Iris pigment epithelial cell (primary cell): ENCODE measurements at places on chromosomes 2 and 18.

DNA sequence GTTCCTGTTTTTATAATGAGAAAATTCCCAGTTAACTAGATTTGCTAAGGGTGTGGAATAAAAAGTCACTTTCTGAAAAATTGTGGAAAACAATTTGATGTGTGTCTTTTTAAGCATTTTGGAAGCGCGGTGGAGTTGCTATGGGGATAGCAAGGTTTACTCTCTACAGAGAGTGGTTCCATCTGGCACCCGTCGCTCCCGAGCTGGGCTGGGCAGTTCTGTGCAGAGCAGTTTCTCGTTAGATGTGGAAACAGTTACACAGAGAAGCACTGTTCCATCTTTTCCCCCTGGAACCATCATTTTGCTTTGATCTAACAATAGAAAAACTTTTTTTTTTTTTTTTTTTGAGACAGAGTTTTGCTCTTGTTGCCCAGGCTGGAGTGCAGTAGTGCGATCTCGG lies 17.4 kb downstream of the LDLRAD4 start:
- no peak for DNase-seq

DNA sequence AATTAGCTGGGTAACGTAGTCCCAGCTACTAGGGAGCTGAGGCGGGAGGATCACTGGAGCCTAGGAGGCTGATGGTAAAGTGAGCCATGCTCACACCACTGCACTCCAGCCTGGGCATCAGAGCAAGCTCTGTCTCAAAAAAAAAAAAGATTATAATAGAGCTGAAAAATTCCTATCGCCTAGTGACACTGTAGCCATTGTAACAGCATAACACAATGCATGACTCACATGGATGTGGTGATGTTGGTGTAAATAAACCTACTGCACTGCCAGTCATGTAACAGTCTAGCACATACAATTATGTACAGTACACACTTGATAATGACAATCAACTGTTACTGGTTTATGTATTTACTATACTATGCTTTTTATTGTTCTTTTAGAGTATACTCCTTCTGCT lies 39.6 kb downstream of the MGAT4A start:
- DNase-seq, result peak; percentile 2

DNA sequence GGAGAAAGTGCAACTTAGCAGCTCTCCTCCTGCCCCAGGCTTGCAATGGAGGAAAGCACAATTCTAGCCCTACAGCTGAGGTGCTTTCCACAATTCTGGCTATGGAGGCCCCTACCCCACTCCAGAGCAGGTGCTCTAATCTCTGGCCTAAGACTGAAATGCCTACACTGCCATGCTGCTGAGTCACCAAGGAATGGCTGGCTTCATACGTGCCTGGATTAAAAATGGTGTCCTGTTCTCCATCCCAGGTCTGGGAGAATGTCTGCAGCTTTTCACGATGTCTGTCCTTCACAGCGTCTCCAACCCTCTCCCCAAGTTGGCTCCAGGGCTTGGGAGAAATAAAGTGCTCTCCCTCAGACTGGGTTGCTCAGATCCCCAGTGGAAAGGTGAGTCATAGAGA lies 48.5 kb downstream of the MBOAT2 start:
- peak; percentile 51 for DNase-seq

DNA sequence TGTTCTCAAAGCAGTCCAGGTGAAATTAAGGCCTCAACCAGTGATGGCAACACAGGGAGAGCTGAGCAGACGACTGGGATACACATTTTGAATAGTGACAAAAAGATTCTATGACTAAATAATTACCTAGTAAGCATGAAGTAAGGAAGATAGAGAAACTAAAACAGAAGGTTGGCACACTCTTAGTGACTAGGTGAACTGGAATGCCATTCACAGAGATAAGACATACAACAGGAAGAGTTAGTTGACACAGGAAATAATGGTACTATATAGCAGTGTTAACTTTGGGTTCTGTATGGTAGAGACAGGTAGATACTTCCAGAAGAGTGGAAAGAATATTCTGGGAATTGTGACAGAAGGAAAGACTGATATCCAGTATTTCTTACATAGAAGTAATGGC lies 181.8 kb upstream of the NT5C1B start:
- peak; percentile 20 for DNase-seq

DNA sequence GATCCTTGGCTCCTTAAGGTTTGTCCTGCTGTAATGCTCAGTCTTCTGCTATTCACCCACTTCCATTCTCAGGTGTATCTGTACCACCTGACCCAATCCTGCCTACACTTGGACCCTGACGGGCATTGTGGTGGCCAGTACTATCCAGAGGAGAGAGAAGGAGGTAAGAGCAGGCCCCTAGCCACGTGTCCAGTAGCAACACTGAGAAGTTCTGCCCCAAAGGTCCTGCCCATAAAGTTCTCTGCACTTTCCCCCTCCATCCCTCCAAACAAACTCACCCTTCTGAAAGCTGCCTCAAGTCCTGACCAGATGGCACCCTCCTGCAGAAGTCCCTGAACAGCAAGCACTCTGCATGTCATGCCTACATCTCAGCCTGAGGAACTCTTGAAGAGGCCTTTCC lies 18.3 kb downstream of the TTC32 start:
- DNase-seq, result no peak

- peak; percentile 54 for DNase-seq
Measured at GRCh38 chr18:57959278-57959677, 84.7 kb upstream of the NEDD4L start.

- DNase-seq, result peak; percentile 69
Measured at GRCh38 chr18:29176681-29177080, 999.8 kb upstream of the CDH2 start.

GRCh38 chr2:239120664-239121063 lies 272.8 kb downstream of the TWIST2 start:
- DNase-seq, result no peak

GRCh38 chr2:24345937-24346336 lies 14.4 kb downstream of the ITSN2 start:
- peak; percentile 31 for DNase-seq

GRCh38 chr2:160411167-160411566 lies 82.4 kb downstream of the RBMS1 start:
- DNase-seq, result peak; percentile 57

GRCh38 chr18:1103537-1103936 lies 198.9 kb downstream of the ADCYAP1 start:
- no peak for DNase-seq

GRCh38 chr2:112001942-112002341 lies 53.1 kb upstream of the TMEM87B start:
- DNase-seq, result peak; percentile 18

DNA sequence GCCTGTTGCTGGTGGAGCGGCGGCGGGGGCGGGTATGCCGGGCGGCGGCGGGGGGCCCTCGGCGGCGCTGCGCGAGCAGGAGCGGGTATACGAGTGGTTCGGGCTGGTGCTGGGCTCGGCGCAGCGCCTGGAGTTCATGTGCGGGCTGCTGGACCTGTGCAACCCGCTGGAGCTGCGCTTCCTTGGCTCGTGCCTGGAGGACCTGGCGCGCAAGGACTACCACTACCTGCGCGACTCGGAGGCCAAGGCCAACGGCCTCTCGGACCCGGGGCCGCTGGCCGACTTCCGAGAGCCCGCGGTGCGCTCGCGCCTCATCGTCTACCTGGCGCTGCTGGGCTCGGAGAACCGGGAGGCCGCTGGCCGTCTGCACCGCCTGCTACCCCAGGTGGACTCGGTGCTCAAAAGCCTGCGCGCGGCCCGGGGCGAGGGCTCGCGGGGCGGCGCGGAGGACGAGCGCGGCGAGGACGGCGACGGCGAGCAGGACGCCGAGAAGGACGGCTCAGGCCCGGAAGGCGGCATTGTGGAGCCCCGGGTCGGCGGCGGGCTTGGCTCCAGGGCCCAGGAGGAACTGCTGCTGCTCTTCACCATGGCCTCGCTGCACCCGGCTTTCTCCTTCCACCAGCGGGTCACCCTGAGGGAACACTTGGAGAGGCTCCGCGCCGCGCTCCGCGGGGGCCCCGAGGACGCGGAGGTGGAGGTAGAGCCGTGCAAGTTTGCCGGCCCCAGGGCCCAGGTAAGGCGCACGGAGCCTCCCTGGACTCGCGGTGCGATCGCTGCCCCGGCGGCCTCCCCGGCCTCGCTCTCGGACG lies 1.0 kb downstream of the ZCCHC2 start:
- peak; percentile 75 for DNase-seq

- no peak for DNase-seq
Measured at GRCh38 chr18:5967666-5968065, 72.3 kb upstream of the TMEM200C start.

DNA sequence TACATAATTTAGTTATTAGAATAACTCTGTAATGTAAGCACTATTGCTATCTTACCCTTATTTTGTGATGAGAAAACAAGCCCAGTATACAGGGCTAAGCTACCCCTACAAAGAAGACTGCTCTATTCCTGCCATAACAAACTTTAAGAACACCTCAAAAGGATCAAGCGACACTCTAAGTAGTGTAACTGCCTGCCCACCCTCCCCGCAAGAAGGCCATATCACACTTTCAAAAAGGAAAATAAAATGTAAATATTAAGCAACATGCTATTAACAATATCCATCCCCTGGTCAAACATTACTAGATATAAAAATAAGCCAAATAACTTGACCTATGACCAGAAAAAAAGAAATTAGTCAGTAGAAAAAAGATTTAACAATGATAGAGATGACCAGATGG lies 741.7 kb upstream of the CNTNAP5 start:
- DNase-seq, result no peak

GRCh38 chr2:76429374-76429773 lies 718.7 kb upstream of the GCFC2 start:
- DNase-seq, result no peak

DNA sequence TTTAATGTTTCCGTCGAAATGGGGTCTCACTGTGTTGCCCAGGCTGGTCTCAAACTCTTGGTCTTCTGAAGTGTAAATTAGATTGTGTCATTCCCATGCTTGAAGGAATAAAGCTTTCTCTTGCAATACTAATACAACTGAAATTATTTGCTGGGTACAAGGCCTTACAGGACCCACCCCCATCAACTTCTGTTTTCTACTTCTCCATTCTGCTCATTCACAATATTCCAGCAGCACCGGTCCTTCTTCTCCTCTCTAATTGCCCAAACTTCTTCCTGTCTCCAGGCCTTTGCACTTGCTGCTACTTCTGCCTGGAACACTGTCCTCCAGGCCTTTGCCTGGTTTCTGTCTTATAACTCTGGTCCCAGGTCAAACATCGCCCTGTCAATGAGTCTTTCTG lies 73.8 kb downstream of the APOB start:
- no peak for DNase-seq

DNA sequence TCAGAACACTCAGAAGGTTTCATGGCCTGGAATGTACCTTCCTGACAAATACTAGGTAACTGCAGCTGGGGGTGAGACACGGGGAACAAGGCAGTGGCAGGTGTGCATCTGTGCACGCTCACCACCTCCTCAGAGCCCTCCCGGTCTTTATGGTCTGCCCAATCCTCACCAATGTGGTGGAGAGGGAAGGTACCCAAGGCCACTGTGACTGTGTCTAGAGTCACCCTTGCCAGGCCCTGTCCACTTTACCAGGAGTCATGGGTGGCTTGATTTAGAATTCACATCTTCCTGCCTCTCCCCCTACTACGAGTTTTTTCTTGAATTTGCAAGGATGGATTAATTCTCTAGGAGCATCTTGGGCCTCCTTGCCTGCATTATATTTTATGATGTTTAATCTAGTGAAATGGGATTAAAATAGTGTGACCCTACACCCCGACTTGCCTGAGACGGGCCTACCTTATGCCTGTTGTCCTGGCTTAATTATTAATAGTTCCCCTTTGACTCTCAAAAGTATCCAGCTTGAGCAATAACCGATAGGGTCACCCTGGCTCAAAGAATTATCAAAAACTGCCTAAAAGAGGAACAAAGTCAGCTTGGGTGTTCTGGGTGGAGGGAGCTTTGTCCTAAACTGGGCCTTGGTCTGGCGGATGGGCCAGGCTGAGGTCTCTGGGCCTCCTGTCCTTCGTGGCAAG lies 56.5 kb downstream of the ACAA2 start:
- DNase-seq, result no peak

GRCh38 chr18:45349019-45349418 lies 266.3 kb upstream of the SLC14A2 start:
- DNase-seq, result no peak

- no peak for DNase-seq
Measured at GRCh38 chr18:46448347-46448746, 208.7 kb downstream of the LOXHD1 start.

GRCh38 chr2:190376591-190377245 lies 31.4 kb upstream of the MFSD6 start:
- DNase-seq, result no peak

DNA sequence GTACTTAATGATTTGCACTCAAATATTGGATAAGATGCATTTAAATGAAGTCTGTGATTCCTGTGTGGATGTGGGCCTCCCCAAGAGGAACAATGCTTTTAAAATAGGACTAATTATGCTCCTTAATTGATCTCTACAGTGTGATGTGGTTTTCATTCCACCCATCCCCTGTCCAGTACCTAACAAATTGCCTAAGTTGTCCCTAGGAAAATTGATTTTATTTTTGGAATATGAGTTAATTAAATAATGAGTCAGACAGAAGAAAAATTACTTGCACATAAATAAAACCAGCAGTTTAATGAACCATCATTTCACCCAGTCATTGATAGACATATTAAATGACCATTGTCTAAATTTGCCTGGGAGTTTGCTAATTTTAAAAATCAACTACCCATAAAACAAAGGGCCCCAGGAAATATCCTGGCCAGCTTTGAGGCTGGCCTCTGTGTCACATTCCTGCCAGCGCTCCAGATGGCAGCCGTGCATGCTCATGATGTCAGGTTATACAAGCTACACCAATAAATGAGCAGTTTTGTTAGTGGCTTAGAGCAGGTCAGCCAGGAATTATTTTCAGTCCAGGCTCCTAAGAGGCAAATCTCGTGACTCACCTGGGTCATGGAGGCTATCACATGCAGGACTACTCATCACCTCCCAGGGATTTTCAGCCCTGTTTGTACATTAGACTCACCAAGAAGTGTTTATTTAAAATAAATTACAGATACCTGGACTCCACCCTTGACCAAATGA lies 31.9 kb downstream of the ABHD3 start:
- DNase-seq, result peak; percentile 67

DNA sequence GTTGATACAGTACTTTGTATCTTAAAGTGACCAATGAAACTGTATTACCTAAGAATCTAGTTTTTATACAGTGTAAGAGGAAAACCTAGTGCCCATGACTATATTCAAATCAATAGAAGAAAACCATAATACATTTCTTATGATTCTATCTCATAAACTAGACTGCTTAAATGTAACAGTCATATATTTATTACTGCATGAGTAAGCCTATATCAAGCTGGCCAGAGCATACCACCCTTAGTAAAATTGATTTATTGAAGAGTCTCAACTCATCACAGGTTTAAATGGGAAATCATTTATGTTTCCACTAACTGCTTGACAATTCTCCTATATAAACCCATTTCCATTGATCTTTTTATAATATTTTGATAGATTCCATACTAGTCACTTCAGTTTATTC lies 1059.2 kb upstream of the LRRTM1 start:
- no peak for DNase-seq

- peak; percentile 76 for DNase-seq
Measured at GRCh38 chr2:237700512-237701032, 73.2 kb downstream of the LRRFIP1 start.
